ENCODE measurements at places on chromosomes 1 and 21. TPM values are rescaled to one million over a fixed set of nuclear protein-coding genes. Genes with fewer than 3 reads are reported as not detected.

Gene PRDM16
- total RNA-seq = 19.0 TPM

Gene PSRC1
- 6.6 TPM for total RNA-seq

Gene PLA2G2C
- not detected for total RNA-seq

Gene DTL
- total RNA-seq = 24.2 TPM

Gene TNFRSF14
- 0.95 TPM for total RNA-seq

Gene RORC
- total RNA-seq = not detected

Gene MROH9
- total RNA-seq = not detected

Gene SELL
- not detected for total RNA-seq

Gene GJA5
- not detected for total RNA-seq

Gene ESRRG
- total RNA-seq = not detected

Gene SPRR2E
- total RNA-seq = not detected

Gene FCRLA
- not detected for total RNA-seq

Gene TLCD4
- total RNA-seq = 2.4 TPM

Gene TRMT1L
- 10.9 TPM for total RNA-seq

DNA sequence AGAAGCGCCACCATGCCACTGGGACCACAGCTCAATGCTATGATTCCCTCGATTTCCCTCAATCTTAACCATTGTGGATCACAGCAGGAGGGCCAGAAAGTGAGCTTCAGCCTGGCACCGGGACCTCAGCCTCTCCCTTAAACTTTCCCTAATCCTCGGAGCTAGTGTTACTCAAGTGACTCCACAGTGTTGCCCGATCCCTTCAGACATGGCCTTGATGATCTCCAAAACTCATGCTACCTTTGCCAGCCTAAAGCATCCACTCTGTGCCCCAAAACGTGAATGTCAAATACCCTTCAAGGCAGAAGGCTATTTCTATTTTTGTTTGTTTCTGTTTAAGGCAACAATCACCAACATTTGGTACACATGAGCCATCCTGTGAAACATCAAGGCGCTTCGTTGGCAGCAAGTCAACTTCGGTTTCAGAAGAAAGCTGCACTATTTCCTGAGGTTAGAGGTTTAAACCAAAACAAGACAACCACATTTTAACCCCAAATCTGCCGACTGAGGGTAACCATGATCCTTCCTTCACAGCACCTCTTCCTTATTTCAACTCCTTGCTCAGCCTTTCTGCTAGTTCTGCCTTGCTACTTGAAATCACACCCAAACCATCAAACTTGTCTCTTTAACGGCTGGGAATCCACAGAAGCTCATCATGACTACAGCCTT lies 94.4 kb upstream of the KRTAP19-8 start:
- DNase-seq = no peak

GRCh38 chr21:32389337-32390015 lies 3.3 kb downstream of the URB1 start:
- DNase-seq = no peak

DNA sequence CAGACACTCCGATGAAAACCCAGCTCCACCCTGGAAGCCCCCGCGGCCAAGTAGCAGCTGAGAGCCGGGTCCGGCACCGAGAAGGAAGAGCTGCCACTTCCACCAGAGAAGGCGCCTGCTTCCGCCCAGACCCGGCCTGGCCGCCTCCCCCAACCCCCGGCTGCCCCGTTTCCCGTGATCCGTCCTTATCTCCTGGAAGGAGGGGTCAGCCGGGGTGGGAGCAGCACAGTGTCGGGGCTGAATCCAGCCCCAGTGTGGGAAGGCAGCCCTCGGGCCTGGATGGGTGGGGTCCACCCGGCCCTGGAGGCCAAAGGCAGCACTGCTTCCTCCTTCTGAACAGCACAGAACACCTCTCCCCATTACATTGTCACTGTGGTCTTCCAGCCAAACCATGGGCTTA lies 69.4 kb downstream of the MEGF6 start:
- DNase-seq = no peak

DNA sequence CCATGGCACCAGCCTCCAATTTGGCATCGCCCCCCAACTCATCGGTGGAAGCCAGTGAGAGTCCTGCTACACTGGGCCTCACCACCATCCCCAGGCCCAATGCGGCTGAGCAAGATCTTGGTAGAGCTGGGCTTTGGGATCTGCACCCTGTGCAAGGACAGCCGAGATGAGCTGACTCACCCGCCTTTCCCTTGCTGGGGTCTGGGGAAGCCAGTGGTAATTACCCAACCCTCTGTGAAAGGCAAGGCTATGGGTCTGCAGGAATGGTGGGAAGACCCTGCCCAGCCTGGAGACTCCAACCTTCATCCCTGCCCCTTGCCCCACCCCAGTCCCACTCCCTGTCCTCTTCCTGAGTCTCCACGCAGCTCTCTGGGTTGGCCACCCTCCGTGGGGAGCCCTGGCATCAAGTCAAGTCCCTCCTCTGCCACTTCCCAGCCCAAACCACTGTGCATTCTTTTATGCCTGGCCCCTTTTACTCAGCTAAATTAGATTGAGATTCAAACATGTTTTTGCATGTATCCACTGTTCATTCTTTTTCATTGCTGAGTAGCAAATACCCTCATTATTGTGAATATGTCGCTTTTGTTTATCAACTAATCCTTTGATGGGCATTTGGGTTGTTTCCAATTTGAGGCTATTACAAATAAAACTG lies 8.8 kb downstream of the SMCP start:
- no peak for DNase-seq

DNA sequence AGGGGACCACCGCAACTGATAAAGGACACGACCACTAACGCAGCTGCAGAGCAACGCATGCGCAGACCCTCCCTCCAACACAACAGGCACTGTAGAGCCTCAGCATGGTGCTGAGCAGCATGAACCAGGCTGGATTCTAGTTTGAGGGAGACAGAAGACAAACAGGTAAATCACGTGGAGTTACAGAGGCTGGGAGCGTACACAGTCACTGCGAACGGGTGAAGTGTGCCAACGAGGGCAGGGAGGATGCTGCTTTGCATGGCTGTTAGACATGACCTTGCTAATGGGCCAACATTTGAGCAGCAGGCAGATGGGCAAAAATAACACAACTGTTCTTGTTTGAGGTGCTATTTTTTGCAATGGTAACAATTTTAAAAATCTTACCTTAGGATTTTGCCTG lies 55.2 kb upstream of the NADK start:
- DNase-seq = no peak

DNA sequence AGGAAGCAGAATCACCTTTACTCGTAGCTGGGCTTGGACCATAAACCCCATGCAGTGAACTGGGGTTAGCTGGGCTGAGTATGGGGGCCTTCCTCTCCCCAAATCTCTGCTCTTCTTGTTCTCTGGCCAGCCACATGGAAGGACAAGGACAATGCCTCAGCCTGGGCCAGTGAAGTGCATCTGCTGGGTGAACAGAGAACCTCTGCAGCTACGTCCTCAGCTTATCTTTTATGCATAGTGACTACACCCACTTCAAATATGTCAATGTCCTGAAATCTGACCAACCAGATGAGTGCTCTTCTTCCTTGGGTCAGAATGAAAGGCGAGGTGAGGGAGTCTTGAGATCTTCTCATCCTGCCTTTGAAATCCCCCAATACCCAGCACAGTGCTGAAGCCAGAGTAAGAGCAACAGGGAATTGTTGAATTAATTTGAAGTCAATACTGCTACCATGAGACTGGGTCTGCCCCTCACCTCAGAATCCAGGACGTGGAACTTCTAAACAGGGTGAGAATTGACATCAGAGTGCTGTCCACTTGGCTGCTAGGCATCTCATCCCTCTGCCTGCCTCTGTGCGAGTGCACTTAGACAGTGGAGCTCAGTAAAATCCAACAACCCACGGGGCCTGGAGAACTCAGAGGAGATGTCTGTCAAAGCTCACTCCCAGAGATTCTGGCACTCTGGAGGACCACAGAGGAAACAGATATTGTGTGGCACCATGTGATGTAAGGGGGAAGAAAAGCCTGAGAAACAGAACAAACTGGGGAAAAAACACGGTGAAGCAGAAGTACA lies 99.0 kb downstream of the IER5 start:
- DNase-seq = no peak

DNA sequence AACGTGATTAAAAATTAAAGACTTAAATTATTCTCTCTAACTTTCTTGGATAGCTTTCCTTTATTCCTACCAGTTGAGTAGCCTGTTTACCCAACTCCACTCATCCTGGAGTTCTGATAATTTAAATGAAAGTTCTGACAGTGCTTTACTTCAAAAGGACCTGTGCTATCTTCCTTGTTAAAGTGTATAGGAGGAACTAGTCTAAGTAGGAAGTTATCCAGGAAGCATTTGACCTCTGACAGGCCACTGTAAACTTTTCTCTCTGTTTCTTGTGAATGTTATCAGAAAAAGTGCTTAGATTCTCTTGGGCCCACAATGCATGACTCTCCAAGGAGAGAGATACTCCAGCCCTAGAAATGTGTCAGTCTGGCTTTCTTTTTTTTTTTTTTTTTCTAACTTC lies 9.2 kb downstream of the UAP1 start:
- no peak for DNase-seq

DNA sequence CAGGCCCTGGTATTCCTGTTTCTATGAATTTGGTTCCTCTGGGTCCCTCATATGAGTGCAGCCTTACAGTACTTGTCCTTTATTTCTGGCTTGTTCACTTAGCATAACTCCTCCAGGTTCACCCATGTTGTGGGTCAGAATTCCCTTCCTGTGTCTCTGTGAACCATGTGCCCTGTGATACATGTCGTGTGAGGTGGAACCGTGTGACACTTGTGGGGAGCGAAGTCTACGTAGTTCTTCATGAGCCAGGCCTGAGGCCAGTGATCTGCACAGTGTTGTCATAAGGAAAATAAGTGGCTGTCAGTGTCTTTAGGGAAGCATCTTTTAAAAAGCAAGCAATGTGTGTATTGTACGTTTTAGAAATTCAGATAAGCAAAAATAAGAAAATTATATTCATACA lies 122.8 kb downstream of the GALNT2 start:
- no peak for DNase-seq

GRCh38 chr21:44548922-44549321 lies 2.4 kb downstream of the KRTAP10-2 start:
- DNase-seq = no peak

DNA sequence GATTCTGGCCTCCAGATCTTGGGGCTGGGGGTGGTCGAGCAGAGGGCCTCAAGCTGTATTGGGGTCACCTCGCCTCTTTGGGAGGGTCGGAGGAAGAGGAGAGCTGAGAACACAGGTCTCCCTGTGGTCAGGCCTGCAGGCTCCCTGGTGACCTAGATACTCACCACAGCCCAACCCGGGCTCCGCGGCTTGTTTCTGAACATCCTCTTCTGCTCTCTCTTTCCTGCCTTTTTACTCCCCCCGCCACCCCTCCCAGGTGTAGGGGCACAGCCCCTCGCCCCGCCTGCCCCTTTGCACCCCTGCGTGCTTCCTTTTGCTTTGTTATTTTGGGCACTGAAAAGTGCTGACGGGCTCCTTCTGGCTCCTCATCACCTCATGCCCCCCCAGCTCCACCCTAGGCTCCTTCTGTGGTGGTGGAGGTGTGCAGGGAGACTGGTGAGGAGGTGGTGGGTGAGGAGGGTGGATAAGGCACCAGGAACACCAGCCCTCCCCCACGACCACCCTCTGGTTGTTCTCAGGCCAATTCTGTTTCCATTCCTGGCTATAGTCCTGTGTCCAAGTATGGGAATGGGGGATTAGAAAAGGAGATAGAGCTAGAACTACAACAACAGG lies 10.6 kb upstream of the LINGO4 start:
- DNase-seq = no peak

DNA sequence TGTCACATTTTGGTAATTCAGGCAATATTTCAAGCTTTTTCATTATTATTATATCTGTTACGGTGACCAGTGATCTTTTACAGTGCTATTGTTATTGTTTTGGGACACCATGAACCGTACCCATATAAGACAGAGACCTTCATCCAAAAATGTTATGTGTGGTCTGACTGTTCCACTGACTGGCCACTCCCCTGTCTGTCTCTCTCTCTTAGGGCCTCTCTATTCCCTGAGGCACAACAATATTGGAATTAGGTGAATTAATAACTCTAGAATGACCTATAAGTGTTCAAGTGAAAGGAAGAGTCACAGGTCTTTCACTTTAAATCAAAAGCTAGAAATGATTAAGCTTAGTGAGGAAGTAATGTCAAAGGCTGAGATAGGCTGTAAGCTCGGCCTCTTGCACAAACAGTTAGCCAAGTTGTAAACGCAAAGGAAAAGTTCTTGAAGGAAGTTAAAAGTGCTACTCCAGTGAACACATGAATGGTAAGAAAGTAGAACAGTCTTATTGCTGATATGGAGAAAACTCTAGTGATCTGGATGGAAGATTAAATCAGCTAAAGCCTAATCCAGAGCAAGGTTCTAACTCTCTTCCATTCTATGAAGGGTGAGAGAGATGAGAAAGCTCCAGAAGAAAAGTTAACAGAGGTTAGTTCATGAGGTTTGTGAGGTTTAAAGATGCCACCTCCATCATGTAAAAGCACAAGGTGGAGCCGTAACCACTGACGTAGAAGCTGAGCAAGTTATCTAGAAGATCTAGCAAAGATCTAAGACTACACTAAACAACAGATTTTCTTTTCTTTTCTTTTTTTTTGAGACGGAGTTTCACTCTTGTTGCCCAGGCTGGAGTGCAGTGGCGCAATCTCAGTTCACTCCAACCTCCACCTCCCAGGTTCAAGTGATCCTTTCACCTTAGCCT lies 19.7 kb upstream of the DIPK1A start:
- DNase-seq = no peak

DNA sequence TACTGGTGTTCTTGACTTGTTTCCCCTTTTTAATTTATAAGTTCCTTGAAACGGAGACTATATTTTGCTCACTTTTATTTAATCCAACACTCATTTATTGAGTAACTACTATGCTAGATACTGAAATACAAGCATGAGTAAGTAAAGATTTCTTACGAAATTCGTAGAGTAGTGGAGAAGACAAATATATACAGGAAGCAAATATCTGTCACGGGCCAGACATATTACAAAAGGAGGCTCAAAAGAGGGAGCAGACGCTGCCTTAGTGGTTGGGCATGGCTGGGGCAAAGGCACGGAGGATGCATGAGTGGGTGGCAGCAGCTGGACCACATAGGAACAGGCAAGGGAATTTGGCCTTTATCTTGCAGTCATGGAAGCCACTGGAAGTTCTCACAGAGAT lies 6.8 kb downstream of the NCF2 start:
- DNase-seq = no peak

GRCh38 chr1:7621334-7622219 lies 149.5 kb upstream of the VAMP3 start:
- no peak for DNase-seq

DNA sequence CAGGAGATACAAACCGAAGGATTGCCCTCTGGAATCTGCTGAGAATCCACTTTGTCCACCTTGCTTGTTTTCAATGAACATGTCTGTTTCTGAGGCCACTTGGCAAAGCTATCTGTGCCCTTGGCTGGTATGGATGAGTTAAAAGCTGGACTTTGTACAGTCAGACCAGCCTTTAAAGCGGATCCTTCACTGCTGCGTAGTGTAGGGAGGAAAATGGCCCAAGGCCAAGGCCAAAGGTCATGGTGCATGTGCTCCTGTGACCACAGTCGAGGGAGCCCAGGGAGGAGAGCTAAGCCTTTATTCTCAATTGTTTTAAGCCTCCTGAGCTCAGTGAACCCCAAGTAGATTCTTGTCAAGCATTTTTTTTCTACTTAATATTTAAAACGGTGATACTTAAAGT lies 37.0 kb downstream of the KCNJ15 start:
- DNase-seq = no peak

Data from chondrocyte (in vitro differentiated cells).